BJ (cell line): ENCODE measurements at places on chromosomes 5 and 9. TPM values are rescaled to one million over a fixed set of nuclear protein-coding genes. Genes with fewer than 3 reads are reported as not detected.
A peak's percentile ranks its signal among the peaks of the same experiment; 100 is the strongest.

DNA sequence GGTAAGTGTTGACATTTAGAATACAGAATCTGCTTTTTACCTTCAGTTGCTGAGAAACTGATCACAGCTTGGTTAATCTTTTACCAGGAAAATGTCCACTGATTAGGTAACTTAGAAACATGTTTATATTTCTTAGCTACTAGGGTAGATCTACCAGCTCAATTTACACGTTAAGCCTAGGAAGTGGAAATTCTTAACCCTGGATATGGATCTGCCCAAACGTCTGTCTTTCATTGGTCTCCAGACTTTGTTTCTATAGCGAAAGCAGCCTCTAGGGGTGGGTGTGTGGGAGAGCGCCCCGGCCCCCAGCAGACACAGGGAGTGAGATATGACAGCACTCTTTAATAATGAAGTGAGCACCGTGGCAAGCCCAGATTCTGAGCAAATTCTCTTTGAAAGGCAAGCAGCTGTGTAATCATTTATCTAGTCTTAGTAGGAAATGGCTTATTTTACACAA, 141.6 kb upstream of the ZNF608 start:
- DNase-seq = no peak

GRCh38 chr9:87280421-87280820, 217.2 kb upstream of the DAPK1 start:
- peak; percentile 83 for DNase-seq

GRCh38 chr9:109316207-109316640, 4.6 kb downstream of the EPB41L4B start:
- no peak for DNase-seq

DNA sequence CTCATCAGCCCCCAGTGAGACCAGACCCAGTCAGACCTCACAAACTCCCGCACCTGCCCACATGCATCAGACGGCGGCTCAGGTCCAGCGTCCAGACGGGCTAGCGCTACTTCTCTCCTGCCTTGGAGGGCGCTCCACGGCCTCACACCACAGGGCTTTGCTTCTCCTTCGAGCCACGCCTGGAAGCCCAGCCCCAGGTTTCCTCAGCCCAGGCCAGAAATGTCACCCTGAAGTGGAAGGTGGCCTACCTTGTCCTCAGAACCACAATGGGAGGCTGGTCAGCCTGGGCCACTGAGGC, 2.8 kb downstream of the NACC2 start:
- no peak for DNase-seq

DNA sequence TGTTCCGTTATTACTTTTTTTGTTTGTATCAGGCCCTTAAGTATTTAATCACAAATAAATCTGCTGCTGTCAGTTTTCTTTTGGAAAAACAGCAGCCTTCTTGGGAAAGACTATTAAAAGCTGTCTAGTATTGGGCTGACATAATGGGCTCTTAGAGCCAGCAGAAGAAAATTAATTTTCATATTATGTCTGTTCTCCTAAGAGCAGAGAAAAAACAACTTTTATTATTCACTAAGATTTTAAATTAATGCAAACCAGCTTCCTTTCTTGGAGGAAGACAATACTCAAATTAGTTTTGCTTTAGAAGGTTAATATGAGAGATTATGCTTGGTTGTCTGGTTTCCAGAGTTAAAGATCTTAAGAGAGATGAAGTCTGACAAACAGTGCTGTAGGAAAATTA, 30.6 kb upstream of the GARNL3 start:
- DNase-seq = no peak

GRCh38 chr5:141839015-141839513, 39.1 kb downstream of the PCDH1 start:
- DNase-seq = no peak

DNA sequence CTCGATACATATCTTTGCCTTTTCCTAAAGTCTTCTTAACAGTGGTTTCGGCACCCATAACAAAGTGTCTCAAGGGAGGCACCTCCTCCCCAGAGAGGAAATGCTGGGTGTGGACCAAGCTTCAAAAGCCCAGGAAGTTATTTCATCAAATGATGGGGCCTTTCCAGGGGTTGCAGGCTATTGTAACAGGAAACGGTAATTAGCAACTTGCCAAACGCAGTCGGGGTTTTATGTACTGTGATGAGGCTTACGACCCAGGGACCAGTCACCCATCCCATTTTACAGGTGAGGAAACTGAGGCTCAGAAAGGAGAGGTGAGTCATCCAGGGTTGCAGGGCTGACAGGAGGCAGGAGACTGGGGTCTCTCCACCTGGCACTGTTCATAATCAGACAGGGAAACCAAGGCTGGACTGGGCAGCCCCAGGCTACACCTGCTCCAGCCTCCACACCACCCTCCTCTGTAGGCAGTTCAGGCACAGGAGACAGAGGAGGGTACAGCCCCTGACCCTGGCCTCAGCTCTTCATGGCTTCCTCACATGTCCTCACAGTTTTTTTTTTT, 30.0 kb upstream of the SUSD3 start:
- no peak for DNase-seq

GRCh38 chr5:83473346-83474160, 2.0 kb downstream of the VCAN start:
- peak; percentile 87 for DNase-seq

DNA sequence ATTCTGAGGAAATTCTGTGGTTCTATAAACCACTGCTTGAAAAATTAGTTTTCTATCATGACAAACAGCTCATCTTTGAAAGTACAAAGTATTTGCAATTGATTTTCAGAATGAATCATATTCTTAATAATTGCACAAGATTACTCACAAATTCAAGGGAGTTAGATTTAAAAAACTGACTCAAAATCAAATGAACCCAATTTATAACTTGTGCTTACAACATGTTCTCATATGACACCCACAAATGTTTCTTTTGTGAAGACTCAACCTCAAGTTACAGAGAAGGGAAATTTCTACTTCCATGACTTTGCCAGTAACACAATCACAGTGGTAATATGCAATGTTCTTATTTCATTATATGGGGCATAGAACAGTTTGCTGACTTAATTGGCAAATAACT, 272.0 kb upstream of the ACTBL2 start:
- no peak for DNase-seq

GRCh38 chr5:61055434-61056006, 106.7 kb downstream of the SMIM15 start:
- DNase-seq = no peak

DNA sequence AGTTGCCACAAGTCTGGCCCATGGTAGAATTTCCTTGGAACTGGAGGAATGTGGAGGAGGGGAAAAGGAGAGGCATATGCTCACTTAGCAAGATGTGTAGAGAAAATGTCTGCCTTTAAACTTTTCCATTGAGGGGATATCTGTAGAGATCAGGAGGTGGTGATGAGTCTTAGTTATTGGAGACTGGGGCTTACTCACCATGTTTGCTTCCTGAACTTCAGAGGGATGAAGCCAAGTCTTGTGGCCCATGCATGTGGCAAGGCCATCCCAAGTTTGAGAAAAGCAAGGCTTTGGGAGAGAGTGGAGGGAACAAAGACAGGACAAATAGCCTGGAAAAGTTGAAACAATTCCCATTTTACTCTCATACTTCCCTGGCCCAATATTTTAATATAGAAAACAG, 124.5 kb downstream of the GDNF start:
- no peak for DNase-seq

- no peak for DNase-seq
Observed at GRCh38 chr9:110579034-110579861, at the start of gene SVEP1. Gene SVEP1 (minus strand): TSS chr9:110579741. CDS start chr9:110579543, 198 bp downstream.

GRCh38 chr9:130473566-130473965, 28.8 kb downstream of the ASS1 start:
- no peak for DNase-seq

DNA sequence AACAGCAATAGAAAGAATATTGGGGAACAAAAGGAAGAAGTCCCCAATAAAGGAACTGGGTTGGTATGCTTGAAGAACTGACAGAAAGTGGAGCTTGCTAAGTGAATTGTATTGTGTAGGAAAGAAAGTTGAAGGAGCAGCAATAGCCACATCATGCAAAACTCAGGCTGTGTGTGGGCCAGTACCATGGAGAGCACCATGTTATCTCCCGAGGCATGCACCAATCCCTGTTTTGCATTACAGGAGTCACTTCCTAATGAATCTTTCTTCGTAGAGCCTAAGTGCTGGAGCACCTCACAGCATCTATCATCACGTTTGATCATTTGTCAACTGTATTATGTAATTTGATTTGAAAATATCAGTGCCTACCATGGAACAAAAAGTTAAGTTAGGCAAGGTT, 137.7 kb upstream of the NMUR2 start:
- no peak for DNase-seq

GRCh38 chr9:32551276-32552051, 663 bp upstream of the SMIM27 start:
- no peak for DNase-seq

DNA sequence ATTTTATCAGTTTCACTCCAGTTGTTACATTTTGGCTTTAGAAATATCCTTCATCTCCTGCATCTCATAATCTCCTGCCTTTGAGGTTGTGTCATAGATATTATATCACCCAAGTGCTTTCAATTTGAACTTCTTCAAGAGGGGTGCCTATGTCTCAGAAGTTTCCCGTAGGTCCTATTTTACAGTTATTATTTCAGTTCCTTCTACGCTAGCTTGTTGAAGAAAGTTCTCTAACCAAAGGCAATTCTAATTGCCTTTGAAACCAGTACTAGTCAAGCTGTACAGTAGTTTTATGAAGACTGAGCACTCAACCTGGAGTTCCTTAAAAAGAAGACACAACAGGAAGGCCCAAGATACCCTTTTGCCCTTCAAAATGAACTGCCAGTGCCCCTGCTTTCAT, 116.4 kb downstream of the ZCCHC7 start:
- DNase-seq = no peak

DNA sequence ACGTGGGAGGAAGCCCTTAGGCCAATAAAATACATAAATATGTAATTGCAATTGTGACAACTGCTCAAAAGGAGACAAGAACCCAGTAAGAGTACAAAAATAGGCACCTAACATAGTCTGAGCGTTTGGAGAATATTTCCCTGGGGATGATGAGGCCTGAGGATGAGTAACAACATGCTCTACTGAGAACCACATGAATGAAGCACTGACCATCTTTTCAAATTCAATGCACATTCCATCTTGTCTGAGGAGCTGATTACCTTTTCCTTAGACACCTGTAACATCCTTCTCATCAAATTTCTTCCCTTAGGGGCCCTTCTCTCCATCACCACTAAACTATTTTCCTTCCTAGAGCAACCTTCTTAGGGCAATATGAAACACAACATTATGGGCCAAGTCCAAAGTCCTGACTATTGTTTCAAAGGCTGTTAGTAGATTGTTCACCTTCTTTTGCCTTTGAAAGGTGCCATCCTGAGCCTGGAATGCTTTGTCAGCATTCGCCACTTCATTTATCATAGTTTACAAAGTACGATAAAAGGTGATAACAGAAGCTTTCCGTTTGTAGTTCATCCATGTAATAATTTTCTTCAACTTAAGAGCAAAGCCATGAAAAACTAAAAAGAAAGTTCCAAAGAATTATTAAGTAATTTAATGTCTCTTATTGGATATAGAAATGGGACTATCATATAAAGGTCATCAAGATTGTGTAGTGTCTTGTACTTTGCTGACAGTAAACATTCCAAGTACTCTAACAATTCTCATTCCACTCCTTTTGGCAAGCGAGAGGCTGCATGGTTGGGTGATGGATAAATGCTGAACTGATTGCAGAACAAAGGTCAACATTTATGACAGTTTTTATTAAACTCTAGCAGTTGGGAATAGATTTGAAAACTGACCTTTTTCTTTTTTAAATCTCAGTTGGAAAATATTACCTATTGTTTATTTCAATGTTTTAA, 471.3 kb downstream of the PDE4D start:
- no peak for DNase-seq

GRCh38 chr5:174155281-174155680, 109.8 kb downstream of the NSG2 start:
- no peak for DNase-seq

- DNase-seq = no peak
Observed at GRCh38 chr5:97056263-97056662, 86.1 kb downstream of the LIX1 start.

DNA sequence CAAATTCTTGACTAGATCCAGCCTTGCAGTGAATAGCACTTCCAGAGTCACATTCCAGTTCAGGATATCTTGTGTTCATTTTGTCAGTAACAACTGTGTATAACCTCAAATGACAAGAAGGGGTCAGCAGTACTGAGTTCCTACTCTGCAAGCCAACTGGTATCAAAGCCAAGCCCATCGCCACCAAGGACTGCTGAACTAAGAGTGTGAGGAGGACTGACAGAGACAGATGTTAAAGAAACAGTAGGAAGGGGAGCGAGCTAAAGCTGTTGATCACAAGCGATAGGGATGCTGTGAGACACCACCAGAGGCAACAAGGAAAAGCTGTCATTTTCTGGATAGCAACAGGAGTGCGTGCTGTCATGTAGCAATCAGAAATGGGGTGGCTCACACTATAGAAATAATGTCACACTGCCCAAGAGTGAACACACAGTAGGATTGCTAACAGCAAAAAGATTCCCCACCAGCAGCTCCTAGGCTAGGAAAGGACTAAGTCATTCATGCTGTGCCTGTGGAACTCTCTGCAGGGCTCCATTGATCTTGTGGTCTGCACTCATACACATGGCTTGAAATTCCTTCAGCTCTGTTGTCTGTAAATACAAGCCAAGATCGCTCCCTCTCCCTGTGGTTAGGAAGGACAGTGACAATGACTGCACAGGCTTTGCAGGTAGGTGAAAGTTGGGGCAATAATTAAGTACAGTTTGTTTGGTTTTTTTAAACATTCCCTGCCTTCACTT, 658.6 kb downstream of the NR2F1-AS1 start:
- DNase-seq = no peak

- no peak for DNase-seq
Observed at GRCh38 chr5:9716838-9717281, 86.7 kb upstream of the TAS2R1 start.

GRCh38 chr5:112892776-112893175, 29.3 kb downstream of the REEP5 start:
- DNase-seq = no peak

DNA sequence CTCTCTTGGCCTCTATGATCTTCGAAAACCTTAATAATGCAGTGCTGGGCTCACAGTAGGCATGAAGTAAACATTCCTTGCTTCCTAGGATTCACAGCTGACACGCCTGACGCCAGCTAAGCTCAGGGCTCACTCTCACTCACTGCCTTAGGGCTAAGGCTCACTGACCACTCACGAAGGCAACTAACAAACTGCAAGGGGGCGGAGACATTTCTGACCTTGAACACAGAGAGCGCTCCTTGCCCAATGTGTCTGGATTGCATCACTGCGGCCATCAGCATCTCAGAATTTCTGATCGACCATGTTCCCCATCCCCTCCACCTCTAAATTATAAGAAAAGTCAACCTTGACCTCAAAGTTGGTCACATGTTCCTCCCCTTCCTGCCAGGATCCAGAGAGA, 372.6 kb downstream of the EBF1 start:
- no peak for DNase-seq

The PCDHGB4 gene
- polyA plus RNA-seq = 11.8 and 12.2 TPM in 2 replicates

The PCDH1 gene
- 0.91 and 2.1 TPM in 2 replicates for polyA plus RNA-seq

The GPX8 gene
- 115 and 271 TPM in 2 replicates for polyA plus RNA-seq

The CARD9 gene
- 12.9 and 21.3 TPM in 2 replicates for polyA plus RNA-seq

The SVEP1 gene
- 24.8 and 33.5 TPM in 2 replicates for polyA plus RNA-seq

The GAS1 gene
- 26.2 and 30.9 TPM in 2 replicates for polyA plus RNA-seq

The SLC1A1 gene
- polyA plus RNA-seq = 6.4 and 8.8 TPM in 2 replicates

The EXOSC2 gene
- polyA plus RNA-seq = 19.8 and 20.3 TPM in 2 replicates

The ANKRD34B gene
- not detected in 2 replicates for polyA plus RNA-seq

The NINJ1 gene
- polyA plus RNA-seq = 32.3 and 53.9 TPM in 2 replicates
